Midbrain (tissue), 1 donor: ENCODE measurements at places on chromosomes 6 and 20.

- DNase-seq, result no peak
Observed at GRCh38 chr6:151058021-151058733, 181.6 kb upstream of the AKAP12 start.

GRCh38 chr20:12969071-12969669 lies 39.6 kb upstream of the SPTLC3 start:
- DNase-seq, result no peak

- DNase-seq, result no peak
Observed at GRCh38 chr6:102023977-102024657, 630.6 kb downstream of the GRIK2 start.

DNA sequence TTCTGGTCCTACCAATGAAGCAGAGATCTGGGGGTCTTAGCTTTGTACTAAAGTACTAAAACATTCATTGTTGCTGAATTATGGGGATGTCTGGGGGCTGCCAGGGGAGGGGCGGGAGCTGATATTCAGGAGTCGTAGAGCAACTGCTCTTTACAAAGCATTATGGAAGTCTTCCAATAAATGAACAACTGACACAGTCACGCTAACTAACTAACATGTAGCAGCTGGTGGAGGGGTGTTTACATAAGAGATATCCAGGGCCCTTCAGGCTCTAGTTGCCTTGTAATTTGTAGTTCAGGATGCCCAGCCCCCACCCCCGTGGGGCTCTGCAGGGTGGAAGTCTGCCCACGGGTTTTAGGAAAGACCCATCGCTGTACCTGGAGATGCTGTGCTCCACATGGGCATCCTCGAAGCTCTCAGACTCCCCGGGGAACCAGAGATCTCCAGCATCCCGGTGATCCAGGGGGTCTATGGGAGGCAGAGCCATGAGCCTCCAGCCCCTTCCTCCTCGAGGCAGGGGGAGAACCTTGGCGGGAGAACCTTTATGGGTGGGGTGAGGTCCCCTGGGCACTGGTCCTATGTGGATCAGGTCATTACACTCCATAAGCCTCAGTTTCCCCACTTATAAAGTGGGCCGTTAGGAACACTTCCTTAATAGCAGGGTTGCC lies 3.4 kb downstream of the TREM2 start:
- no peak for DNase-seq

DNA sequence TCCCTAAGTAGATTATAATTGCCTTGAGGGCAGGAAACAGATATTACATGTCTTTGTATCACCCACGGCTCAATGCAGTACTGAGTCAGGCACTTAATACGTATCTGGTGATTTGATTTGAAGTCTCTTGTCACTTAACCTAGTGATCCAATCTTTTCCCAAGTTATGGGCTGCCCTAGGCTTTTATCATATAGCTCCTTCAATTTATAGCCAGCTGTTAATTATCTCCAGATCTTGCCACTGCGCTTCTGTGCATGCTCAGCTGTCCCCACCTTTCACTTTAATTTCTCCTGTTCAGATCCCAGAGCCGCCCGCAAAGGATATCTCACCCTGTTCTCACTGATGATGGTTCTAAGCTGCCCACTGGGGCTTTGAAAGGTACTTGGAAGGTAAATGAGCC lies 41.9 kb downstream of the SNHG17 start:
- DNase-seq, result no peak

DNA sequence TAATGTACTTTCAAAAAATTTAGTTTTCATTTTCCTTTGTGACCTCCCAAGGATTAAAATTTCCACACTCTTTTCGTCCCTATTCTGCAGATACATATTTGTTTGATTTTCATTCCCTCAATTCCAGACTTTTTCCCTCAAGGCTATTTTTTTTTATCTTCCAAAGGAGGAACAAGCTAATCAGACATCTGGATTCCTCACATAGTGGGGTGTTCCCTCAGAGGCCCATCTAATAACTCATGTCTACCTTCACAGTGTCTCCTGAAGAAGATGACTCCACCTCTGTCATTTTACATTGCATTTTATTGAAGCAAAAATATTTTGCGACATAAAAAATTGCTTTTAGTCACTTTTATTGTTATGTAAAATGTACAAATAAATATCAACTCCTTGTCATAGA lies 122.2 kb downstream of the RFPL4B start:
- no peak for DNase-seq

GRCh38 chr6:93644611-93645010 lies 225.3 kb upstream of the EPHA7 start:
- DNase-seq, result no peak
